ENCODE measurements at places on chromosomes 6 and 20.

DNA sequence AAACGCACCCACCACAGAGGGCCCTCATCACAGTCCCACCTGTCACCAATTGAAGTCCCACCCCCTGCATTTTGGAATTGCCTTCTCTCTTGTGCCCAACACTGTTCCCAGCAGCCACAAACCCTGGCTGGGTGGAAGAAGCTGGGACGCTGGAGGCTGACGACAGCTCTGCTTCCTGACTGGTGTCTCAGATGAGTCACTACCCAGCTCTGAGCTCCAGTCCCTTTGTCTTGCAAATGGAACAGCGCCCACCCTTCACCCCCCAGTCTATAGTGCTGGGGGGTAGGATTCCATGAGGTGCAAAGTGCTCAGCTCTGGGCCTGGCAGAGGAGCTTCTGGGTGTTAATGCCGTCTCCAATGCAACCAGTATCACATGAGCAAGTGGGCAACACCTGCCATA, 85.3 kb downstream of the DLGAP4 start:
- no peak for DNase-seq

DNA sequence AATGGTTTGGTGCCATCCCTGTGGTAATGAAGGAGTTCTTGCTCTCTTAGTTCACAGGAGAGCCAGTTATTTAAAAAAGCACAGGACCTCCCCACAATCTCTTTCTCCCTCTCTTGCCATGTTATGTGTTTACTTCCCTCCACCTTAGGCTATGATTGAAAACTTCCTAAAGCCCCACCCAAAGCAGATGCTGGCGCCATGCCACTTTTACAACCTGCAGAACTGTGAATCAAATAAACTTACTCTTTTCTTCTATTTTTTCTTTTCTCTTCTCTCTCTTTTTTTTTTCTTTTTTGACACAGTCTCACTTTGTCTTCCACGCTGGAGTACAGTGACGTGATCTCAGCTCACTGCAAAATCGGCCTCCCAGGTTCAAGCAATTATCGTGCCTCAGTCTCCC, 508.4 kb upstream of the EPHA7 start:
- no peak for DNase-seq

DNA sequence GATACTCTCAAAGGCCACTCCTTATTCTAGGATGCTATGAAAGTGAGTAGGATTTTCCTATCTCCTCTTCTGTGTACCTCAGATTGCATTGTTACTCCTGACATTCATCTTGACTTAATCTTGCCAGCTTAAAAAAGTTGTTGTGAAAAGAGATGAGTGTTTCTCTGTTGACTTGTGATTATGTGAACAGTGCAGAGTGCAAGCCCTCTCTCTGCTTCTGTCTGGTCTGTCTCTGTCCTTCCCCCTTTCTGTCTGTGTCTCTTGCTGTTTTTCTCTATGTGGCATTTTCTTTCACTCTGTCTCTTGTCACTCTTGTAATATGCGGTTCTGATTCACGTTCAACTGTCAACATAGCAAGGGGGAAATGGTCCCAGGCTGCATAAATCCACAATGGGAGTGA, 306.6 kb downstream of the FARS2 start:
- no peak for DNase-seq

GRCh38 chr6:3541006-3541585, 84.2 kb upstream of the SLC22A23 start:
- no peak for DNase-seq

GRCh38 chr6:158338311-158339112, 26.2 kb downstream of the TULP4 start:
- DNase-seq: no peak

DNA sequence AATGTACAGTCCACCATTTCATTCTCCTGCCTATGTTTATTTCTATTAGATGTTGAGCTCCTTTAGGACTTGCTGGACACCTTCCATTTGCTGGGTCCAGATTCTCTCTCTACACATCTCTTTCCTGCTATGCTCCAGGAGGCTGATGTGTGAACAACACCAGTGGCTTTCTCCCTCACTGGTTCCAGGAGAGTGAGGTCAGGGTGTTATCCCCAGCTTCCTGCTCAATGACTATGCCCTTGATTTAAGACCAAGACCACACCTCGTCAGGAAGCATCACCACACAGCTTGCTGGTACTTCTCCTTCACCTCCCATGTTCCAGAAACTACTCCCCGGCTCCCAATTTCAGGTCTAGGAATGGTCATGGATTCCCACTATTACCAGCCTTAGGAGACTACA, 31.3 kb upstream of the E2F3 start:
- DNase-seq: no peak

DNA sequence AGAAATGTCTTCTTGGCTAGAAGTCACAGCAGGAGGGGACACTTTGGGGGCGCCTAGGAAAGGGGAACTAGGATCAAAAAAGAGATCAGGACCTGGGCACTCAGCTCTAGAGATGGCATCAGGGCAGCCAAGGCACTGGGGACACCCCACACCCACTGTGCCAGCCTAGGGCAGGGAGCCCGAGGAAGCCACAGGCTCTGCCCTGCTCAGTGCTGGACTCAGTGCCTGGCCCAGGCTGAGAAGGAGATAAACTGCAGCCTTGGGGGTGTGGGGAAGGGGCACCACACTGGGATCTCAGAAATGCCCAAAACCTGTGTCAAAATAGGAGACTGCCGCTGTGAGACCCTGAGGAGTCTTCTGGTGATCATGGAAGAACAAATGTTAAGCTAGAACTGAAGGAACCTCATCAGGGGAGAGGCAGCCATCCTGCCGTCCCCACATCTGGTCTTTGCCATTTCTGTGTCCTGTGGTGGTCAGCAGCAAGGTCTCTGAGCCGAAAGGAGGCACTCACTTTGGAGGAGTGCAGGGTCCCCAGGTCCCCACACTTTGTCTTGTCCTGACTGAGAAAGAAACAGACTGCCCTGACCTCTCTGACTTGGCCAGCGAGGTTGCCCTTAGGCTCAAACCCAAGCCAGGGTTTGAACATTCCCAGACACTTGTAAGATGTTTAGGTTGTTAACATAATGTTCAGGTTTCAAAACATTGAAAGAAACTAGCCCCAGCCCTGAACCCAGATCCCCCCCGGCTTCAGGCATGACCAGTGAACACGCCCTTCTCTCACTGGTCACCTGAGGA, 2.3 kb downstream of the ARFRP1 start:
- no peak for DNase-seq

DNA sequence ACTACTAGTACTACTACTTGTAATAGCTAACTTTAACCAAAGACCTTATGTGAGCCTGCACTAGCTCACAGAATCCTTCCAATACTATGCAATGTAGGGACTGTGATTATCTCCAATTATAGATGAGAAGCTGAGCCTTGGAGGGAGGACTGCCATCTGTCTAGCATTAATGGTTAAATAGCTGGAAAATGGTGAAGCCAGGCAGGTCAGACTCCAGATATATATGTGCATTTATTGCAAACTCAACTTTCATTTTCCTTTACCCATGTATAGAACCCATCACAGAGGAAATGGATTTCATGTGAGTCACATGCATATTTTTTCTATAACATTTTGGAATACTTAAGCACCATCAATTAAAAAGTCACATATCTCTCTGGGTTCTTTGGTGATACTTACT, 229.9 kb downstream of the BCAS1 start:
- no peak for DNase-seq

GRCh38 chr6:40585651-40586269, 1.4 kb downstream of the LRFN2 start:
- DNase-seq: no peak

GRCh38 chr6:162846723-162847122, 118.9 kb downstream of the PACRG start:
- no peak for DNase-seq

- no peak for DNase-seq
Observed at GRCh38 chr6:113351173-113351834, 505.8 kb upstream of the MARCKS start.

GRCh38 chr6:38750968-38751615, 36.0 kb downstream of the DNAH8 start:
- no peak for DNase-seq

- no peak for DNase-seq
Observed at GRCh38 chr6:36912030-36912454, 26.3 kb downstream of the C6orf89 start.

DNA sequence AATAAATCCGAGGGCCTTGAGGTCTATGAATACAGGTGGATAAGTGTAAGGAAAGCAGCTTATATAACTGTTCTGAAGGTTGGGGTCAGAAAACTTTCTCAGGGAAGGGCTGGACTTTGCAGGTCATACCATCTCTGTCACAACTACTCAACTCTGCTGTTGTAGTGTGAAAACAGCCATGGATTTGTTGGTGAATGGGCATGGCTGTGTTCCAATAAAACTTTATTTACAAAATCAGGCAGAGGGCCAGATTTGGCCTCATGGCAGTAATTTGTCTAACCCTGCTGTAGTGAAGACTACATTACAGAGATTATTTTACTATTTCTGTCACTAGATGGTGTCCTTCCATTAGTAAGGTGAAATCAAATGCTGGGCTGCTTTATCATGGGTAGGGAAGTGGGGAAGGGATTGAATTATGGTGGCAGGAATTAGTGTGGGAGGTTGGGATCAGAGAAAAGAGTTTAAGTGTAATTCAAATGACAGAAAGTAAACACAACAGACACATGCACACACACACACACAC, 409.6 kb upstream of the CHD6 start:
- DNase-seq: no peak

DNA sequence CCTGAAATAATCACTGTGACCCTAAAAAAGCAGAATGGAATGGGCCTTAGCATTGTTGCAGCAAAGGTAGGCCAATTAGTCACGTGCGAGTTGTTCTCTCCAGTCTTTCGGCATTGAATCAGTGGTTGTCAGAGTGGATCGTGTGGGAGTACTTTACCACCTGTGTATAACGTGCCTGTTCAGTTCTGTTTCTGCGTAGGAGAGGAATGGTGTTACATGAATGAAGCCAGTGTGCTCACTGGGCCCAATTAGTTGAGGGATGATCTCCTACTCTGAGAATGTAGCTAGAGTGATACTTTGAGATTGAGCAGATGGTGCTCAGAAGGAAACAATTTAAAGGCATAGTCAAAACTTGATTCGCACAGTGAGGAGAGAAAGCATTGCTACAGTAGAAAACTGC, 72.4 kb upstream of the KIF25 start:
- no peak for DNase-seq

DNA sequence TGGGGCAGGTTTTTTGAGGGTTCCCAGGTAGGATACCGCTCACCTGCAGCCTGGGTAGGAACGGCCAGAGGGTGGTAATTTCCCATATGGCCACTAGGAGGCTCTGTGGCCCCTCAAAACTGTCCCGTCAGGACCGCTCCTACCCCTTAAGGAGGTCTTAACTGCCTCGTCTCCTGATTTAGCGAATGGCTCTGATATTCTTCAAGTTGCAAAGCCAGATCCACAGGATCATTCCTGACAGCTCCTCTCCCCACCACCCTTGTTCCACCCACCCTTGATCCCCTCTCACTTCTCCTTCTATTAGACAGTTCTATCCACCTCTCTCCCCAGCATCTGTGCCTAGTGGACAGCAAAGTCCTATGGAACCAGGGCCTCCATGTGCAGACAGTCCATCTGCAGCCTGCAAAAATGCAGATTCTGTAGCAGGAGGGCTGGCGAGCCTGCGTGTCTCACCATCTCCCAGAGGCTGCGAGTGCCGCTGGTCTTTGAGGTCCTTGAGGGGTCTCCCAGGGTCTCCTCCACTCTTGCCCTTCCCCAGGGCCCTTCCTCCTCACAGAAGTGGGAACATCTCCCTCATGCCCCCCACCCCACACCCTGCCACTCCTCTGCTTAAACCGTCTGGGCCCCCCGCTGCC, 34.3 kb upstream of the ZBP1 start:
- DNase-seq: no peak

DNA sequence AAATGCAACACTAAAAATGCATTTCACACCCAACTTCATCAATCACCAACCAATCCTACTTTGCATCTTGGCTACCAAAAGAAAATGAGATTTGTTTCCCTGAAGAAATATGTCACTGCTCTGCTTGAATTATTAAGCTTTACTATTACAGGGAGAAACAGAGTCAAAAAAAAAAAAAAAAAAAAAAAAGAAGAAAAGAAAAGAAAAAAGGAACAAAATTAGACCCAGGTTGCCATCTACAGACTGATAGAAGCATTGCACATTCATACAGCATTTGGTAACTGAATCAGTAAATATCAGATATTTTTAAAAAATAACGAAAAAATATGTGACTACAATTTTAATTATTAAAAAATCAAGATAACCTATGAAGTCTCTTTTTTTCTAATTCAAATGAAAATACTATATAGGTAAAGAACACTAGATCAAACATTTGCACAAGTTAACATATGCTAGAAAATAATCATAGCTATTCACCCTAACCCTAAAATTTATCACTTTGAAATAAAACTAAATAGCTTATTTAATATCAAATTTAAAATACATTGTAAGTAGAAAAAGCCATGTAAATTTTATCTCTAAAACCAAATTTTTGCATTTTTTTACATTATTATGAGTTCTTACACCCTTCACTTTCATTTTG, 83.3 kb downstream of the DCDC2 start:
- no peak for DNase-seq

DNA sequence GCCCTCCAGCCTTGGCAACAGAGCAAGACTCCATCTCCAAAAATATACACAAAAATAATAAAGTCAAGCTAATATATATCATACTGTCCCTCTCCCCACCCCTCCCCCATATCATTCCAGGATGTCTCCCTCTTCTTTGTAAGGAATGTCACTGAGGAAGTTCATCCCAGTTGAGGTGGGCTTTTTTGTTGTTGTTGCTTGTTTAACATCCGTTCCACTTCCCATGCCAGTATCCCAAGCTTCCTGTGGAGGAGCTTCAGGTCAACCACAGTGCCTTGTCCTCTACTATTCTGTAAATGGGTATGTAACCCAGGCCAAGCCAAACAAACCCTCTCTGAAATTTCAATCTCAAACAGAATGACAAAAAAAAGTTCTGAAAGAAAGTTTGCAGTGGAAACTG, 19.0 kb upstream of the PTPN1 start:
- no peak for DNase-seq

- DNase-seq: no peak
Observed at GRCh38 chr20:3734111-3734843, 1.8 kb downstream of the HSPA12B start.

GRCh38 chr6:113856625-113857555, at the start of gene MARCKS:
Gene MARCKS, plus strand, starts transcription at chr6:113857345. Its CDS starts 401 bp downstream, at chr6:113857746.
- no peak for DNase-seq

- DNase-seq: no peak
Observed at GRCh38 chr6:119147101-119148053, 68.9 kb upstream of the FAM184A start.

DNA sequence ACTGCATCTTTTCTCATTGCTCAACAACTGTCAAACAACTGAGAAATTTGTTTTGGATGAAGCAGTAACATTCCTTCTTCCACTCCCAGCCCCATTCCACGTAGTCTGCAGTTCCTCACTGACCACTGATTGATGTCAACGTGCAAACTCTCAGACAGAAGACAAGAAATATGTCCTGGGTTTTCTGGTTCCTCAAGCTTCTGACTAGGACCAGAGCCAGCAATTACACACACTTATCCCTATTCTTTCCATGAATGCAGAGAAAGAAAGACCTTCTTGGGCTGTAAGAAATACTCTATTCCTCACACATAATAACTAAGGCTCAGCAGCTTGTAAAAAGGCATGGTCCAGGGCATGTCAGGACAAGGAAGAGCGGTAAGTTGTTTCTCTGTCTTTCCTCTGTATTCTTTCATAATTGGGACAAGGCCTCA, 790.1 kb upstream of the SLC35B3 start:
- DNase-seq: no peak

GRCh38 chr6:24458941-24459340, 30.4 kb downstream of the GPLD1 start:
- DNase-seq: no peak

Data from hypothalamus (tissue), 51 donors.